Activated naive CD4-positive, alpha-beta T cell (primary cell): ENCODE measurements at places on chromosomes 16 and 17.

DNA sequence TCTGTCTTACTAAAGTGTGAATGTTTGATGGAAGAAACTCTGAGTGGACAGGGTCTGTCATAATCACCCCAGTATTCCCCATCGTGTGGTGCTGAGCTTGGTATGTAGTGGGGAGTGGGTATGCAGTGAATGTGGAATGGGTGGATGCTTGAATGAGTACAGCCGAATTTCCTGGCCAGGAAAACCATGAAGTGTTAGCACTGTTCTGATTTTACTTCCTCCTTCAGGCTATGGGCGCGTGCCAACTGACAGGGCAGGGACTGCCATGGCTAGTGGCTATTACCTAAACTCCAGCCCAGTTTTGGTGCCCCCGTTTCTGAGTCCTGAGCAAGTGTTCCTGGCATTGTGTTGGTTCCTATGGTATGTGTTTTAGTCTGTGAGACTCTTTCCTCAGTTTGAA, 48.6 kb downstream of the PRKCA start:
- DNase-seq, result no peak

GRCh38 chr17:32382526-32383223, 32.7 kb downstream of the ZNF207 start:
- no peak for DNase-seq

- DNase-seq, result no peak
These were observed 14.8 kb upstream of the PLK1 start for GRCh38 chr16:23663918-23664317.

DNA sequence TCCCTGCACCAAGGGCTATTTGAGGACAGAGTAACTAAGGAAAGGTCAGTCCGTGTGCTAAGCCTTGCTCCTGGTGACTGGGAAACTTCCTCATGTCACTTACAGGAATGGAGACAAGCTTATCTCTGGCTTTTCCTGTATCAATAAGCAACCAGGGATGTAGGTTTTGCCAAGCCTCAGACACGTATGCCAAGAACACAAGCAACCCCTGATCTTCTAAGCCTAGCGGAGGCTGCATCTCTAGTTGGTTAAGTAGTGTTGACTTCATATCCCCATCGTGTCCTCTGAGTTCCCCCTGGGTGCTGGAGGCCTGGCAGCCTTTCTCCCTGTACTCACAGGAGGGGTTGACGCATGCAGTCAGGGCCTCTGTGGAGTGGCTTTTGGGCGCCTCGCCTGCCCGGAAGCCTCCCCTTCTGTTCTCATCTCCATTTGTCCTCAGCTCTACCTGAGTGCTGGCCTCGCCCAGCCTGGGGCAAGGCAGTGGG, 1.4 kb upstream of the C1QTNF1 start:
- DNase-seq, result no peak

GRCh38 chr17:64064331-64064730, 43.9 kb upstream of the ICAM2 start:
- DNase-seq, result no peak

- no peak for DNase-seq
These were observed 13.9 kb downstream of the OTOP3 start for GRCh38 chr17:74949455-74950115.

- no peak for DNase-seq
These were observed 204.2 kb upstream of the KCNJ16 start for GRCh38 chr17:69870751-69871199.

DNA sequence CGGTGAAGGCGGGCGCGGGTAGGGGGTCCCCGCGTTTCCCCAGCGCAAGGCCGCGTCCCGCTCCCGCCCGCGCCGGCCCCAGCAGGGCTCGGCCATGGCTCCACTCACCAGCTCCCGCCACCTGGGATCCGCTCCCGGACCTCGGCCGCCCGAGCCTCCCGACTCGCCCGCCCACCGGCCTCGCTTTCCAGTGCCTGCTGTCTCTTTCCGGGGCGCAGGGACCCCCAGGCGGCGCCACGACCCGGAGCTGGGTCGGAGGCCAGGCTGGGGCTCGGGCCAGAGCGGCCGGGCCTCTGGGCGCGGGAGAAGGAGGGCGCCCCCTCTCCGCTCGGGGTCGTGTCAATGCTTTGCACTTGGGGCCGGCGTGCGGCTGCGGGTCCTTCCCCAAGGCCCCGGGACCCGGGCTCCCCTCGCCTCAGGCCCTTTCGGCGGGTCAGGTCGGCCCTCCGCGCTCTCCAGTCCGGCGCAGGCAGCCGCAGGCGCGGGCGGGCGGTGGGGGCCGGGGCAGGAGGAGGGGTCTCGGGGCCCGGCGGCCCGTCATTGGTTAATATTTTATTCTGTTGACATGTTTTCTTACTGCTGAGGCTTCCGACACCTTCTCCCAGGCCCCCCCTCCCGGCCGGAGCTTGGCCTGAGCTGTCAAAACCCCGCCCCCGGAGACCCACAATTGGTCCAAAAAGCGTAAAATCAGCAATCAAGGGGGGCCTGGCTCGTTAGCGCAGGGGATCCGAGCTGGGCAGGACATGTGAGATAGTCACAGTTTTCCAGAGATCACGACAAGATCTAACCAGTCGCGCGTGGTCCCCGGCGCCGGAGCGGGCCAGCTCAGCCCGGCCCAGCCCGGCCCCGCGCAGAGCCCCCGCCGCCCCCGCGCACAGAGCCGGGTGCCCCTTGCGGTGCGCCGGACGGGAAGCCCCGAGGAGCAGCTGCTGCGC, at the start of gene TBX2:
TBX2 (plus strand) TSS at position 713 of the 935 bp plus-strand sequence. CDS start 334 bp downstream, outside the sequence.
- DNase-seq, result no peak

DNA sequence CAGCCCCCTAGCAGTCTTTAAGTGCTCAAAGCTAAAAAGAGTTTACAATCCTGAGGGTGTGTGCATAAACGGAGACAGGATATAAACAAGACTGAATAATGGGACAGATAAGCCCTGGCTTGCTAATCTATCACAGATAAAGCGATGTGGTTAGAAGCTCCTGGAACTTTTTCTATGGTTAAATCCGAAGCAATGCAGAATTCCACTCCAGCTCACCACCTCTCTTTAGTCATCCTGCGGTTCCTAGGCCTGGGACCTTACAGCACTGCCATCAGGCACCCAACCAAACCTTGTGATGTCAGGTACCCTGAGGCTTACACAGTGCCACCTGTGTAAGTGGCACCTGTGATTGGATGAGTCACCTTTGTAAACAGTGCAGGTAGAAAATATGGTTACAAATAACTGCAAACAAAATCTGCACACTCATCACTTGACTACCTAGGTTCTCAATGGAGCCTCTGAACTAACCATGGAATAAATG, 31.5 kb upstream of the B4GALNT2 start:
- no peak for DNase-seq

- DNase-seq, result no peak
These were observed 7.0 kb downstream of the DHX40 start for GRCh38 chr17:59572301-59572924.
